ENCODE measurements at places on chromosomes 5 and 9.

DNA sequence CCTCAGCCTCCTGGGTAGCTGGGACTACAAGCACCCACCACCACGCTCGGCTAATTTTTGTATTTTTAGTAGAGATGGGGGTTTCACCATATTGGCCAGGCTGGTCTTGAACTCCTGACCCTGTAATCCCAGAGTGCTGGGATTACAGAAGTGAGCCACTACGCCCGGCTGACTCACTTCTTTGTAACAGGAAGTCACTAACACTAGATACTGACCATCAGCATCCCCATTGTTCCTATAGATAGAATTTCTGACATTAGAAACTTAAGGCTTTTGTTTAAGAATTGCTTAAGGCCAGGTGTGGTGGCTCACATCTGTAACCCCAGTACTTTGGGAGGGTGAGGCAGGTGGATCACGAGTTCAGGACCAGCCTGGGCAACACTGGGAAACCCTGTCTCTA, 42.2 kb downstream of the LEAP2 start:
- DNase-seq: no peak

GRCh38 chr9:74645007-74645639, 148.0 kb downstream of the RORB start:
- DNase-seq: no peak

DNA sequence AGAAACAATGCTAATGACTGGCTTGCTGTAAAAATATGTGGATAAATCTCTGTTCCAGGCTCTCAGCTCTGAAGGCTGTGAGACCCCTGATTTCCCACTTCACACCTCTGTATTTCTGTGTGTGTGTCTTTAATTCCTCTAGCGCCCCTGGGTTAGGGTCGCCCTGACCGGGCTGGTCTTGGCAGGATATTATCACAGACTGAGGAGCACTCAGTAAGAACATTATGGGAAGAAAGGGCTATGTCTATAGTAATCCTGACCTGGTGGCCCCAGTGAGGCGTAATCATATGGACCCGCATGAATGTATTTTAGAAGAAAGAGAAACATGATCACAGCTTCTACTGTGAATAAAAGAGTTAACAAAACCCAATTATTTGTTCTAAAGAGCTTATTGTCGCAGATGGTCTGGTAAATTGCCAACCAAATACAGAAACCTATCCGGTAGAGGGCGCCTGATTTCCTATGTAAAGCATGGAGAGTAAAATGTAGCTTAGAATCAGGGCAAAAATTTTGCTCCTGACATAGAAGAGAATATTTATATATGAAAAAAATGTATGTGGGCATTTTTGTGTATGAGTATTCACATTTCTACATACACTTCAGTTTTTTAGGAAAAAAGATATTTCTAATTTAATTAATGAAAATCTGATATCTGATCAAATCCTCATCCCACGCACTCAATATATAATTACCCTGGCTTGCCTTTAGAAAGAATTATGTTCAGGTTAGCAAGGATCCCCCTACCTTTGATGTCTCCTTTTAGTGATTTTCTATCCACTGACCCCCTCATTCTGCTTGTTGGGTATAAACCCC, 5.8 kb upstream of the IFNA1 start:
- DNase-seq: no peak

- no peak for DNase-seq
These were observed 184.2 kb upstream of the TMEM161B start for GRCh38 chr5:88452820-88453219.

DNA sequence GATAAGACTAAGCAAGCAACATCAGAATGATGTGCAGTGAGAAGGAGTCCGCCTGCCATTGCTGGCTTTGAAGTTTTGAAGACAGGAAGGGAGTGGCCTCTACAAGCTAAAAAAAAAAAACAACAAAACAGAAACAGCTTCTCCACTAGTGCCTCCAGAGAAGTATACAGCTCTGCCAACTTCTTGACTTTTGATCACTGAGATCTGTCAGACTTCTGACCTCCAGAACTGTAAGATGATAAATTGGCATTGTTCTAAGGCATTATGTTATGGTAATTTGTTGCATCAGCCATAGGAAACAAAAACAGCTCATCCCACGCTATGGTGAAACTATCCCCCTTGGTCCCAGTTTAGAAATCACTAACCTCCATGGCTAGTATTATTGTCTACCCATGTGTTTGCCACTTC, 131.0 kb upstream of the VCAN start:
- no peak for DNase-seq

GRCh38 chr5:93874491-93874890, 133.1 kb upstream of the POU5F2 start:
- DNase-seq: no peak

DNA sequence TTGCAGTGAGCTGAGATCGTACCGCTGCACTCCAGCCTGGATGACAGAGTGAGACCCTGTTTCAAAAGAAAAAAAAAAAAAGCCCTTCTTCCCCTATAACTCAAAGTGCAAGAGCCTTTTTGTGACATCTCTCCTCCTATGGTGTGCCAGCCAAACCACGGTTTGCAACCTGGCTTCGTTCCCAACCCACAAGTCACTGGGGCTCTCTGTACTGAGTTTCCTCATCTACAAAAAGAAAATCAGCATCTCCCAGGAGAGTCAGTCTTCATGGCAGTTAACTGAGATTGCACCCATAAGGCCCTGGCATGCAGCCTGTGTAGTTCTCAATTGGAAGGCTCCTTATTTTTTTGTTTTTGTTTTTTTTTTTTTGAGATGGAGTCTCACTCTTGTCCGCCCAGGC, 14.8 kb downstream of the ODF2 start:
- no peak for DNase-seq

DNA sequence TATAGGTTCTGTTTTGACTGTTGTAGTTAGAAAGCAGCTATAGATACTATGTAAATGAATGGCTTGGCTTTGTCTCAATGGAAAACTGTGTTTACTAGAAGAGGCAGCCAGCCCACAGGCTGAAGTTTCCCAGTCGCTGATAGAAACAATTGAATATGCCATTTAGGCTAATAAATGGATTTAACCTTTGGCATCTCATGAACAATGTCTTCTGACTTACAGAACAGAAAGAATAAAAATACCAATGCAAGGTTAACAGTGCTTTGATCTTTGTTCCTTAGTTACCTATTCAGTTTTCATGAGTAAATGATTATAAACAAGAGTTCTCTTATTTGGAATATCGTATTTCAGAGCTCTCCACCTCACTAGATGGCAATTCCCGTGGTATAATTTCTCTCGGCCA, 120.6 kb downstream of the PAM start:
- DNase-seq: no peak

GRCh38 chr5:167339205-167339604, 952.2 kb upstream of the WWC1 start:
- DNase-seq: no peak

- DNase-seq: no peak
These were observed 106.3 kb downstream of the GDA start for GRCh38 chr9:72255569-72255968.

DNA sequence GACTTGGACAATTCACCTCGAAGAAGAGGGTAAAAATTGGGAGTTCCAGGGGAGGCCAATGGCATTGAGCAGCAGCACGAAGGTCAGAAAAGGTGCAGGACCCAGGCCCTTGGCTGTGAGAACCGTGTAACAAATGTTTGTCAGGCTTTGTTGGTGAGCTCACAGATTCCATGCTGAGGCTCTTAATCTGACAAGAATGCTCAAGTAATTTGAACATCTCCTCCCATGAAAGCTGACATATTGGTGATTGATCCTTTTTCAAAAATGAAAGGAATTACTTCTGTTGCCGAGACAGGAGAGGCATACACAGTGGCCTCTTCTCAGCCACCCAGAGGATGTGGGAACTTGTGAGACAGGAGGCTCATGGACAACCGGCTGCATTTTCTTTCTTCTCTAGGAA, 11.6 kb downstream of the RAI14 start:
- DNase-seq: no peak

DNA sequence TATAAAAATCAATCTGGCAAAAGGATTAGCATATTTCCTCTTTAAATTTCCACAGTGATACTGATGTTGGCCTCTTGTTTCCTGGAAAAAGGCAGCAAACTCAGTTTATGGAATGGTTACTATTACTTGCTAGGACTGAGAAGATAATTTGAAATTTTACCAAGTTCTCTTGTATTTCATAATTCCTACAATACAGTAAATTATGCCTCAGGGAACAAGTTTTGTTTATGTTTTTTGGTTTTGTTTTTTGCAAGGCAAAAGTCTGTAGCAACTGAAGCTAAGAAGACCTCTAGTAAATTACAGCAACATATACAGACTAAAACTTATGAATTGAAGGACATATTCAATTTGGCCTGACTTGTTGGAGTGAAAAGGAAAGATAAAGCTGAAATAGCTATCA, 30.2 kb upstream of the SLCO6A1 start:
- no peak for DNase-seq

DNA sequence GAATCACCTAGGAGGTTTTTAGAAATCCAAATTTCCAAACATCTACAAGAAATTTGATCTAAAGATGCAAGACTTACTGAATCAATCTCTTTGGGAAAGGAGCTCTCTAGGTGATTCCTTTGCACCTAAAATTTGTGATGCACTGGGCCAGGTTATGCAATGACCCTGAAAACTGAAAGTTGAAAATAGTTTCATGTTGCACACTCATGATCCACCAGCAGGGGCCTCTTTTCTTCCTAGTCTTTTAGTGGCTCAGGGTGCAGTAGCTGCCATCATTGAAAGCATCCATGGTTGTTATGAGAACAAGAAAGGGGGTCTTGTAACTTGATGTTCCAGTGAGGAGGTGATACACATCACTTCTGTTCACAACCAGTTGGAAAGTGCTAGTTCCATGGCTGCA, 486.8 kb downstream of the PSAT1 start:
- no peak for DNase-seq

DNA sequence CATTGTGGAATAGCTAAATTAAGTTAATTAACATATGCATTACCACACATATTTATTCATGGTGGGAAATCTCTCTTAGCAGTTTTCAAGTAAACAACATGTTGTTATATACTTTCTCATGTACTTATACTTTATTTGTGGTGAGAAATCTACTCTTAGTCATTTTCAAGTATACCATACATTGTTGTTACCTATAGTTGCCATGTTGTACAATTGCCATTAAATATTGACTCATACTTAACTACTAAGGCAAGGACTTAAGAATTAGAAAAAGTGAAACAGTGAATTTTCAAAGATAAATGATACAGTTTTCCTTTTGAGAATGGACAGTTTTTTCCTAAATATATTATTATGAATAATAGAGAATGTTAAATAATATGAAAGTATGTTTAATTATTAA, 27.7 kb downstream of the UGCG start:
- no peak for DNase-seq

DNA sequence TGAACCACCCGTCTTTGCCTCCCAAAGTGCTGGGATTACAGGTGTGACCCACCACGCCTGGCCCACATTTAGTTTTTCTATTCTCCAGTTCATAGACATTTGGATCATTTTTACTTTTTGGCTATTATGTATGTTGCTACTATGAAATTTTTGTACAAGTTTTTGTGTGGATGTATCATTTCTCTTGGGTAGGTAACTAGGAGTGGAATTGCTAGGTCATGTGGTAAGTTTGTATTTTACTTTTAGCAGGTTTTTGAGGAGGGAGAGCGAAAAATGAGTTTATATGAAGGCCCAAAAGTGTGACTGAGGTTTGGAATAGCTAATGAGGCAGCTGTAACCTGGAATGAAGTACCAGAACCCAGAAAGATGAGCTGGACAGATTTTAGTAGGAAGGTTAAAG, 35.2 kb downstream of the ARHGAP26 start:
- no peak for DNase-seq

DNA sequence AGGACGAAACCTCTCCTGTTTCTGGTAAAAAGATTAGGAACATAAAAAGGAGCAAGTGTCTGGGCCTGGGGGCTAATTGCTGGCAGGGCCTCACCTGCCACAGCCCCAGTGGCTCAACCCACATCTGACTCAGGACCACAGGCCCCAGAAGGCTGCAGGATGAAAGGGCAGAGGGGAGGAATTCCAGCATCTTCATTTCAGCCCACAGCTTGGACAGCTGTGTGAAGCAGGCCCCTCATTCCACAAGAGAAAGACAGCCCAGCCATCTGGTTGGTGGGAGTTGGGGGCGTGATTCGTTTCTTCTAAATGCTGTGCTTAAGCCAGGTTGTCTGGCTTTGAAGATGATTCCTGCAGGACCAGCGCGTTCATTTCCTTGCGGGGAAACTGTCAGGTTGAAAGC, 29.1 kb downstream of the NKX2-5 start:
- DNase-seq: no peak

GRCh38 chr9:36853233-36853632, 180.8 kb downstream of the PAX5 start:
- DNase-seq: no peak

DNA sequence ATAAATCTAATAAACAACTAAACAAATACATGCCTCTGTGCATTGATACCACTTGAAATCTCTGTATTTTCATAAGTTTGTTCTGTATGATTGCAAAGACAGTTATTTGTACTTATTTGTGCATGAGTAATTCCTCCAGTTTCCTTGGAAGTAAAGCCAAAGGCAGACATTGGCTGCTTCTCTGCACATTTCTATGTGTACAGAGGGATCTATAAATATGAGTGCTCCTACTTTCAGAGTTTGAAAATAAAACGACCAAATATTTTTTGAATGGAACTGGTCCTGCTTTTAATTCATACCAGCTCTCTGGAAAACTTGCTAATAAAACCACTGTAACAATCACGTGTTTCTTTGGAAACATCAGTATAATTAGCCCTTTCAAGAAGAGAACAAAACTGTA, 306.5 kb downstream of the MAN2A1 start:
- no peak for DNase-seq

DNA sequence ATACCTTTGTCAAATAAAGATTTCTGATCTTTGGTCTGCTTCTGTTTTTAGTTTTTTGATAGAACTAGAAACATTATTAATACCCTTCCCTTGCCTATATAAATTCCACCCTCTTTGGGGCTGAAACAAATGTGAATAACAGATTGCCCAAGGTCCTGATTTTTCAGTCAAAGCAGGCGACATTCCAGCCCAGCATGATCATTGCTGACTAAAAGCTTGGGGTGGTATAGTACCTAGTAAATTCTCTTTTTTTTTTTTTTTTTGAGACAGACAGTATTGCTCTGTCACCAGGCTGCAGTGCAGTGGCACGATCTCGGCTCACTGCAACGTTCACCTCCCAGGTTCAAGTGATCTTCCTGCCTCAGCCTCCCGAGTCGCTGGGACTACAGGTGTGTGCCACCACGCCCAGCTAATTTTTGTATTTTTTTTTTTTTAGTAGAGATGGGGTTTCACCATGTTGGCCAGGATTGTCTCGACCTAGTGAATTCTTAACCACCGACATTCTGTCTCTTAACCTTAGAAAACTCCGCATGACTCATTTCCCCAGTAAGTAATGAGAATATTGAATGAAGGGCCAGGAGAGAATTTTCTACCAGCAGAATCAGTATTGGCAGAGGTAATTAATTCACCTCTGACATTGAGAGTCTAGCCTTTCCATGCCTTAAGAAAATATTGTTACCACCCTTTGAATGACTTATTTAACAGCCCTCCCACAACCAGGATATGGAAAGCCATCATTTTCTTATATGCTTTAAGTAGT, 226.4 kb downstream of the GNA14 start:
- no peak for DNase-seq

DNA sequence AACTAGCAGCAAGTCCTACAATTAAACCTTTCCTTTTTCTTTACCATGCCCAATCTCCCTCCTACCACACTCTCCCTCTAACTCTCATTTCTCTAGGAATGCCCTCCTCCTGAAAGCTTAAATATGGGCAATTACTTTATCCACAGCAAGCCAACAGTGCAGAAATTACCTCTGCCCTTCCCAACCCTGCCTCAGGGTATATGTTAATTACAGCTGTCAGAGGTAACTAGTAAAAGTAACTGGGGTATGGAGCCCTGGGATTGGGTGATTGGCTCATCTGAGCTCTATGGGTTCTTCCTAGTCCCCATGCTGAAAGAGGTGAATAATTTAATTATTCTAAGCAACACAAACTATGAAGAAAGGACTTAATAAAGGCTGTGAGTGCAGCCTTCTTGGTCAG, 478.9 kb upstream of the NMUR2 start:
- DNase-seq: no peak

Data from BJ (cell line).